ENCODE measurements at places on chromosomes 5 and 9.

DNA sequence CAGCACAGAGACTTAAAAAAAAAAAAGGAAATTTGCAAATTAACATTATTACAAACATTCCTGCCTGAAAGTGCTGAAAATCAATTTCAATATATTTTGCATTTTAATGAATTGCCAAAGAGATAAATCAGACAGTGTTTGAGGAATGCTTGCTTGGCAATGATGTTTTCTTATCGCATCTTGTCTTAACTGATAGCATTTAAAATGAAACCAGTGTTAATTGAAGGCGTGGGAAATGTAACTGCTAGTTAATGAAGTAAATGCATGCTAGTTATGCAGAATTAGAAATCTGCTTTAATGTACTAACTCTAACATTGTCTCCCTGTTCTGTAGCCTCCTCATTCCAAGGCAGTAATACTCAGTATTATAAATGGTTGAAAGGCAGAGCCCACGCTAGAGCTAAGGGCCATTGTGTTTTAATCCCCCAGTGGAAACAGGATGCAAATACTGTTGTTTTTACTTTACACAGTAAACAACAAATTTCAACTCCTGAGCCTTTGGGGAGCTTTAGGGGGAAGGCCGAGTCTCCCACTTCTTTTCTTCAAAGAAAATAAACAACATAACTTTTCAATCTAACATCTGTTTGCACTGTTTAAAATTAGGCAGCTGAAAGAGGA, 586.9 kb downstream of the TLE4 start:
- no peaks in the 10 kb centered on the region for H3K4me1 ChIP-seq
- no peak overlapping the region for H3K27ac ChIP-seq
- no peak for DNase-seq
- peaks cover 17% of the 10 kb centered on the region for H3K27me3 ChIP-seq

- no peaks in the 10 kb centered on the region for H3K36me3 ChIP-seq
- H3K27ac ChIP-seq = no peak overlapping the region
- DNase-seq = no peak
- no peaks in the 10 kb centered on the region for H3K4me1 ChIP-seq
These were observed 293.8 kb upstream of the GRAMD2B start for GRCh38 chr5:126129431-126129830.

GRCh38 chr9:135136991-135137832, 49.7 kb downstream of the OLFM1 start:
- no peaks in the 10 kb centered on the region for H3K4me1 ChIP-seq
- no peak overlapping the region for H3K27ac ChIP-seq
- no peaks in the 10 kb centered on the region for H3K36me3 ChIP-seq
- H3K27me3 ChIP-seq = peaks cover 13% of the 10 kb centered on the region

GRCh38 chr5:80093796-80094195, 58.6 kb downstream of the THBS4 start:
- DNase-seq = no peak
- H3K36me3 ChIP-seq = peaks cover 2% of the 10 kb centered on the region
- H3K4me3 ChIP-seq = no peak overlapping the region
- H3K4me1 ChIP-seq = peaks cover 15% of the 10 kb centered on the region
- no peaks in the 10 kb centered on the region for H3K27me3 ChIP-seq
- H3K27ac ChIP-seq = no peak overlapping the region

DNA sequence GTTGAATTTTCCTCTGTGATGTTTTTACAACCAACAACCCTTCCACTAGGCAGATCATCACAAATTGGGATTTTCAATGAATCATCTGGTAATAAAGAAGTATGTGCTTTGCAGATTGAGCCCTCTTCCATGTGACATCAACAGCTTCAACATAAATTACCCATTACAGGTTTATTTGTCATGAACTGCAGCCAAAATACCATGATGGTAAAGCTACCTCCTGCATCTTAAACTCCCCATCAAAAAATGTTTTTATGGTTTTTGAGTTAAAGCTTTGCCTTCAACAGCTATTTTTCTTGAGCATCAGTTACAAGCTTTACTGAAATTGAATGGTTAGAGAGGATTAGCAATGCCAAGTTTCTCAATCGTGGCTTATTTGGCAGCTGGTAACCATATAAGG, 211.4 kb upstream of the TUSC1 start:
- H3K4me1 ChIP-seq = no peaks in the 10 kb centered on the region
- no peaks in the 10 kb centered on the region for H3K27me3 ChIP-seq
- H3K27ac ChIP-seq = no peak overlapping the region
- no peak overlapping the region for H3K4me3 ChIP-seq
- H3K36me3 ChIP-seq = no peaks in the 10 kb centered on the region

DNA sequence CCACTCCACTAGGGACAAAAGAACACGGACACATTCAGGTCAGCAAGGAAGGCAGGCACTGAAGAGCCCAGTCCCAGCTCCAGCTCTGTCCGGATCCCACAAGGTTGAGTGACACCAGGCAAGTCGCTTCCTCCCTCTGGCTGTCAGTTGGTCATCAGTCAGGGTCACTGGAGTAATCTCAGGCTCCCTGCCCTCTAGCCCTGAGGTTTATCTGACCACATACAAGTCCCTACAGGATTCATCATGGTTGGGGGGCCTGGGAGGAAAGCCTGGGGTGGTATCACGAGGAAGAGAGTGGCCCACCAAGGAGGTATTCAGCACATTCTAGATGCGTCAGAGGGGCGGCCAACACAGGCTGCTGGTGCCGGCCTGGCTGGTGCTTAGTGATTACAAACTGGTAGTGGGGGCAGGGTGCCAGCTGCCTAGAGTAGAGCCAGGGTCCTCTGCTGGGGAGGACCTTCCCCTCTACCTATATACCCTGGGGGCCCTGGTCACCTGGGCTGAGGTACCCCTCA, 81.5 kb downstream of the SHB start:
- H3K4me3 ChIP-seq = no peak overlapping the region
- no peaks in the 10 kb centered on the region for H3K36me3 ChIP-seq
- no peak for DNase-seq
- no peaks in the 10 kb centered on the region for H3K27me3 ChIP-seq
- no peaks in the 10 kb centered on the region for H3K4me1 ChIP-seq

DNA sequence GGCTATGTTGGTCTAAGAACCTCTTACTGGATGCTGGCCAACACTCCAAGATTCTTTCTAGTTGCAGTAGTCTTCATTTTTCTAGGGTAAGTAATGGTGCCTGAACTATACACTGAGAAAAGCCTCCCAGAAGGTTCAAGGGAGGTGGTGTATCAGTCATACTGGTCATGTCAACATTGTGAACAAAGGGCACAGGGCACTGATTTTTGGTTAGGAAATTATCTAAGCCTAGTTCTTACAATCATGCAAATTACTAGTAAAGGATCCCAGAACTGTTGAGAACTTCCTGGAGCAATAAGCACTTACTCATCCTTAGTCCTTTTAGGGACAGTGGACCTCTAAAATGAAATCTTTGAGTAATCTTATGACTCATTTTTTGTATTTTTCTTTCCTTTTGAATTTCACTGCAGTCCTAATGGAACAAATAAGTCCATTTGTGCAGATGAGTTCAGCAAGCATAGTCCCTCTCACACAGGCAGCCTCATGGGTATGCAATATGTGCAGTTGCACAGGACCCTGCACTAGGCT, 21.1 kb upstream of the CDC42SE2 start:
- no peak overlapping the region for H3K4me3 ChIP-seq
- H3K4me1 ChIP-seq = peaks cover 17% of the 10 kb centered on the region
- no peak overlapping the region for H3K27ac ChIP-seq
- no peaks in the 10 kb centered on the region for H3K27me3 ChIP-seq

DNA sequence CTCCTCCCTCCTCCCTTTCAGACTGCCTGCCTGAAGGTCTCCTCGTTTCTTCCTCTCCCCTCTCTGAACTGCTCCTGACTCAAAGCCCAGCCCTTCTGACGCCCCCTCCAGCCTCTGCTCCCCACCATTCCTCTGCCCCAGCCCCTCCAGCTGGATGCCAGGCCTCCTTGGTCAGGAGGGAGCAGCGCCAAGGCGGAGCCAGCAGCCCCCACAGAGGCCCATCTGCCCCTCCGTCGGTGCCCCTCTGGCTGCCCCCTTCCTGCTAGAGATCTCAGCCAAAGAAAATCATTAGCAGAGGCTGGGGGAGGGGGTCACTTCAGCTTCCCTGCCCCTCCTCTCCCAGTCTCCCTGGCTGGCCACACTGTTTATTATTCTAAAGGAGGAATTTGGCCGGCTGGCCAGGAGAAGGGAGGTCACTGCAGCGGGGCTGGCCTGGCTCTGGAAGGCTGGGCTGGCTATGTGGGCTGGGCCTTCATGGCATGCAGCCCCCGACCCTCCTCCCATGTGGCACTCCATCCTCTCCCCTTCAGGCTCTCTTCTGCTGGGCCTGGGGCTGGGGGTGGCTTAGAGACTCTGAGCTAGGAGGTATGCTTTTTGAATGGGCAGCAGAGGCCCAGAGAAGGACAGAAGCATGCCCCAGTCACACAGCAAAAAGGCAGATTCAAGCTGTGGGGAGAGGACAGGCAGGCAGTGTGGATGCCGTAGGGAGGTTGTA, 16.9 kb downstream of the PDGFRB start:
- H3K27me3 ChIP-seq = no peaks in the 10 kb centered on the region
- DNase-seq = no peak
- peaks cover 4% of the 10 kb centered on the region for H3K4me1 ChIP-seq
- H3K4me3 ChIP-seq = no peak overlapping the region
- no peaks in the 10 kb centered on the region for H3K36me3 ChIP-seq
- H3K27ac ChIP-seq = no peak overlapping the region

DNA sequence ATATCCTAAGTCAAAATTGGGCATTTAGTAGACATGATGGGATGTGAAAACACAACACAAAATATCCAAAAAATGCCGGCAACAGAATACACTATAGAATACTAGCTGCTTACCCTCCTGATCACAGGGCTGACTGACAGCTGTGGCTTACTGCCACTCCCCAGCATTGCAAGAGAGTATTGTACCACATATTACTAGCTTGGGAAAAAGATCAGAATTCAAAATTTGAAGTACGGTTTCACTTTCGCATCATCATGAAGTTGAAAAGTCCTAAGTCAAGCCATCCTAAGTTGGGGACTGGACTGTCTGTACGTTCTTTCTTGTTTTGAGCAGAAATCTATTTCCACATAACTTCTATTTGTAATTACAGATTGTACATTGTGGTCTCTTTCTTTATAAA, 851.4 kb downstream of the MAT2B start:
- H3K4me1 ChIP-seq = no peaks in the 10 kb centered on the region
- no peaks in the 10 kb centered on the region for H3K36me3 ChIP-seq
- H3K4me3 ChIP-seq = no peak overlapping the region
- no peak overlapping the region for H3K27ac ChIP-seq
- DNase-seq = no peak
- no peaks in the 10 kb centered on the region for H3K27me3 ChIP-seq

DNA sequence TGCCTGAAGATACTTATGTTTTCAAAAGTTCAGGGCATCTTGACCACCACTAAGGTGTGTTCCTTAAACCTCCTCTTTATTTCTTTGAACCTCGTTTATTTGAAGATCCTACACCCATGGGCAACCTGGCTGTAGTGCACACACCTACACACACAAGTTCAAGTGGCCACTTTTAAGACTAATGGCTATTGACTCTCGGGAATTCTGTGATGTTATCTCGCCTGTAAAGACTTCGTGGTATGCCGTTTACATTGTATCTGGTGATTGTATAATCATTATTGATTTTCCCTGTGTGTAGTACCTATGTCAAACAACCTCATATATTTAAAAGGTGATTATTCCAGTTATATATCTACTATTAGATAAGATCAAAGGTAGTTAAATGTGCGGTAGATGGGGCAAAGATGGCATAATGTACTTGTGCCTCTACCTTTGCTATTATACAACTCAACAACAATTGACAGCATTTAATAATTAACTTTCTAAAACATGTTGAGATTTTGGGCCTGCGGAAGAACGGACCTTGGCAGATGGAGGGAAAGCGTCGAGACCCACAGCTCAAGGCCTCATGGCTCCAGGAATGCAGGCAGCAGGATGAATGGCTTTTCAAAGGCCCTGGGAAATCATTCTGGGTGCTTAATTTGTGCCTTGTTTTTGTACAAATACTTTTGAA, 51.4 kb upstream of the IRX2 start:
- no peak overlapping the region for H3K27ac ChIP-seq
- no peaks in the 10 kb centered on the region for H3K4me1 ChIP-seq
- no peak for DNase-seq
- H3K4me3 ChIP-seq = no peak overlapping the region

- no peak for DNase-seq
- H3K27ac ChIP-seq = no peak overlapping the region
- peaks cover 2% of the 10 kb centered on the region for H3K4me1 ChIP-seq
These were observed 109.4 kb downstream of the FEM1C start for GRCh38 chr5:115435065-115435777.

DNA sequence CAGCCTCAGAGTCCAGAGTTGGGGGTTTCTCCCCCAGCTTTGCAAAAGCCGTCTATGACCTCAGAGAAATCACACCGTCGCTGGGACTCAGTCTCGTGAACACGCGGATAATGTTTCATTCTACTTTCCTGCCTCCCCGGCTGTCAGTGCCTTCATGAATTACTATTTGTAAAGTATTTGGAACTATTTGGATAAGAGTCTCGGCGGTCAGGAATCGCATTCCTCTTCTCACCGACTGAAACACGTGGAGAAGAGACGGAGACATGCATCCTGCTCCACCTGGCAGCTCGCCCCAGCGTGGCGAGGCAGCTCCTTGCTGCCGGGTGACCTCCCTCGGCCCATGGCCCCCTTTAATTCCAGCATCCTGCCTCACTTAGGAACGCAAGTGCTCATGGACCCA, 23.9 kb downstream of the IRX2 start:
- no peaks in the 10 kb centered on the region for H3K4me1 ChIP-seq
- no peak for DNase-seq
- H3K4me3 ChIP-seq = no peak overlapping the region
- H3K27me3 ChIP-seq = peaks cover 5% of the 10 kb centered on the region
- H3K27ac ChIP-seq = no peak overlapping the region

DNA sequence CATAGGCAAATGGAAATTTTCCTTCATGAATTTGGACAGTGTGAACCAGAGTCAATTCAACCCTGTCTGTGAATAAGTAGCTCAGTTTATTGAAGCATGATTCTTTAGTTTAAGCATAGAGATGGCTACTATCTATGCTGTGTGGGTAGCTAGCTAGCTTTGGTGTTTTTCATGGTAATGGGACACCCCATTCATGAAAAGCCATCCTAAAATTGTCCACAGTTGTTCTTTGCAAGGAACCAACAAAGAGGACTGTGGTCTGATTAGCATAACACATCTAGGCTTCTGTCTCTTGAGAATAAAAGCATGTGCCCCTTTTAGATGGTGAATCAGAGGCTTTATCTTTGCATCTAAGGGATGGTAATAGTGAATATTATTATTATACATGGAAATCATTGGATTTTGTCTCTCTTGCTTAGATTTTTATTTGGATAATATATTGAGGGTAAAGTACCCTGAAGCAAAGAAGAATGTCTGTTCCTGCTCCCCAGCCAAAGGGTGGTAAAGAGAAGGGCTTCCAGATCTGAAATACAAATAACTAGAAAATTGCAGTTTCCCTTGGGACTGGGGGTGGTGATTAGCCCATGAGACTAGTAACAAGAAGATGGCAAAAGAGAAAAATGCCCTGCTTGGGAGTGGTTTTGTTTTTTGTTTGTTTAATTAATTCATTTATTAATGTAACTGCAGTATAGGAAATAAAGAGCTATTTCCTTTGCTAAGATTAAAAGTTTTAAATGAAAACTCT, 624.2 kb upstream of the ZNF608 start:
- H3K27ac ChIP-seq = no peak overlapping the region
- H3K27me3 ChIP-seq = no peaks in the 10 kb centered on the region
- no peaks in the 10 kb centered on the region for H3K4me1 ChIP-seq
- H3K4me3 ChIP-seq = no peak overlapping the region
